ENCODE measurements at places on chromosomes 12 and 14.
A peak's percentile ranks its signal among the peaks of the same experiment; 100 is the strongest.

DNA sequence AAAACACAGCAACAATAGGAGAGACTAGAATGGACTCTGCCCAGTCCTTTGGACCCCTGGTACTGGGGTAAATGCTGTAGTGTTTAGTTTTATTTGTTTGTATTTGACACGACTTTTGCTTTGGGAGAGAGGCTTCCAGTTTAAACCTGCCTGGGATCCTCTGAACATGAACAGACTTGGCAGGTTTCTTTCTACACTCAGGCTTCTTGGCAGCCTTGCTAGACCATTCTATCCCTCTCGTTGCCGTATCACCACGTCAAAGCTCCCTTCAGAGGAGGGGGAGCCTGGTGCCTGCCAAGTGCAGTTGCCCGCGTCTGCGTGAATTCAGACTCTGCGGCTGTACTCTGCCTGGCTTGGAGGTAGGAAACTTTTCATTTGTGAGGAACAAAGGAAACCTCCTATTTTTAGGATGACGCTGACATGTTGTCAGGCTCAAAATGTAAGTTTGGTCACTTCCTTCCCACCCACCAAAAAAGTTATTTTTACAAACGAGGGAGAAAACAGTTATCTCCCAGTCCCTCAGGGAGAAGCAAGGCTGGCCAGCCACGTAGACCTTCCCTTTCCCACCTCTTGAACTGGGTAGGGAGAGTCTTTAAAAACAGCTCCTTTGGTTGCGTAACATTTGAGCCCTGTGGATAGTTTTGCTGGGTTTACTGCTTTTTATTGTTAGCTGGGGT is 25.9 kb downstream of the CD9 start:
- DNase-seq, result no peak

- no peak for DNase-seq
These were observed 53.9 kb upstream of the AP4S1 start for GRCh38 chr14:30971586-30971985.

DNA sequence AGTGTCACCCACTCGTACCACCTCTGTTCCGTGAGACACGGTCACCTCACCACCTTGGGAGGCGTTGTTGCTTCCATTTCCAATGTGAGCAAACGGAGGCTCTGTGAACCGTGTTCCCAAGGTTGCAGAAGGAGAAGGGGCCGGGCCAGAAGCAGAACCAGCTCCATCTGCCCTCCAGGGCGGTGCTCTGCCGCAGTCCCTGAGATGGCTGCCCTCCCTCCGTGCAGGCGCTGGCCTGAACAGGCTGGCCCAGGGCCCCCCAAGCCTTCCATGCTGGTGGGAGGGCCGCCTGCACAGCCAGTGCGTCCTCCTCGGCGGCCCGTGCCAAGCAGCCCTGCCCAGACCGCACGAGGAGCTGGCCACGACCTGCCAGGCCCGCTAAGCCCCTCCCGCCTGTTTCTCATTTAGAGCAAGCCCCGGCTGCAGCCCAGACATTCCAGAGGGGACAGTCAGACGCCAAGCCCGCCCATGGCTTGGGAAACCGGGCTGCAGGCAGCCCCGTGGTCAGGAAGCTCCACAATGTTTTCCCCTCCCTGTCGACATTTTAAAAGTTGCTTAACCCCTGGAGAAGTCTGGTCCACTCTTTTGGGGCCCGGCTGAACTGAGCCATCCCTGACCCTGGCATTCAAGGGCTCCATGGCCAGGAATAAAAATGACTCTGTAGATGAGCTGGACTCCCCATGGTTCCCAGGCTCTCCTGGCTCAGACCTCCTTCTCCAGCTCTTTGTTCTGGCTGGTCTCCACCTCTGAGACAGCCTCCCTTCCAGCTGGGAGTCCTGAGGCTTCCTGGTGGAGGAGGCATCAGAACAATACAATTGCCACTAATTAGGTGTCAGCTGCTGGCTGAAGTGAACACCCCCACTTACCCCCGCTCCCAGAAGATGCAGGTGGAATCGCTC is 236.0 kb downstream of the BCL11B start:
- DNase-seq, result no peak

DNA sequence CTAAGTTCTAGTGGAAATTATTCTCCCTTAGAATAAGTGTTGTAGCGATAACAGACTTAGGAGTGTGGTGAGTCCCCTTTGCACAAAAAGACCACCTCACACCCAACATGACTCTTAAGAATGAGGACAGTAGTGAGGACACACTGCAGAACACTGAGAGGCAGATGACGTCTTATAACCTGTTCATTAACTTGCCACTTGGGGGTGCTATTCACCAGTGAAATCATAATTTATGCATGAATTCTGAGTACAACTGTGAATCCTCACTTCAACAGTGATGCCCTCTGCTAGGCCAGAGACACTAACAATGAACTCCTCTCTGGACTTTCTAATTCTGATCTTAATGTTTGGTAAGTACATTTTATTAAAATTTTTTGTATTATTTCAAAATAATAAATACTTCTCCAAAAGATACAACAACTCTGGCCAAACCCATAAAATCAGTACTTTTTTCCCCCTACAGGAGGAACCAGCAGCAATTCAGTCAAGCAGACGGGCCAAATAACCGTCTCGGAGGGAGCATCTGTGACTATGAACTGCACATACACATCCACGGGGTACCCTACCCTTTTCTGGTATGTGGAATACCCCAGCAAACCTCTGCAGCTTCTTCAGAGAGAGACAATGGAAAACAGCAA is 274.7 kb downstream of the DAD1 start:
- peak; percentile 54 for DNase-seq

- no peak for DNase-seq
These were observed 118.7 kb downstream of the BEGAIN start for GRCh38 chr14:100468557-100468956.

DNA sequence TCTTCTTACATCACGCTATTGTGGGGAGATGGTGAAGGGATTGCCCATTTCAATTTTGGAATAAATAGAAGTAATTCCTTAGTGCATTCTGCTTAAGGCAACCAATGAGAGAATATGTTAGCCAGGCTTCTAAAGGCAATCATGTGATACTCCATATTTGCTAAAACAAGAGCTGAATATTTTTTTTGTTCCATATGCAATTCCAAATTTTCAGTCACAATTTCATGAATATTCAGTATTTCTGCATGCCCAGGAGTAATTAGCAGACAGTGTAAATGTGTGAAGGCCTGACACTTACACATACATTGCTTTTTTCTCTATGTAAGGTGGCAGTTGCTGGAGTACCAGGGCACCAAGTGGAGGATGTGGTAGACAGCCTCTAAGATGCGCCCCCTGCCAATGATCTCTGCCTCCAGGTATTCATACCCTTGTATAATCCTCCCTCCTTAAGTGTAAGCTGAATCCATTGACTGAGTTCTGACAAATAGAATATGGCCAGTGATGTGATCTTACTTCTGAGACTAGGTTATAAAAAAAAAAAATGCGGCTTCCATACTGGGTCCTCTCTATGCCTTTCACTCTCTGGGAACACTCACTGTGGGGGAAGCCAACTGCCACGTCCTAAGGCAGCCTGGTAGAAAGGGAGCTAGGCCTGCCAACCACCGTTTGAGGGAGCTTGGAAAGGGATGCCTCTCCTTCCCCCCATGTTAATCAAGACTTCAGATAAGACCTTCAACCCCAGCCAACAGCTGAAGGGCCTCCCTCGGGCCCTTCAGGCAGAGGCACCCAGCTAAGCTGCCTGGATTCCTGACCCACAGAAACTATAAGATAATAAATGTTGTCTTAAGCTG is 62.7 kb upstream of the PTGR2 start:
- no peak for DNase-seq
